ENCODE measurements at places on chromosomes 1 and 21. TPM values are rescaled to one million over a fixed set of nuclear protein-coding genes. Genes with fewer than 3 reads are reported as not detected.

Gene TNNT2
- total RNA-seq = 15.2 TPM

Gene NBPF3
- total RNA-seq = 25.2 TPM

Gene S100A3
- not detected for total RNA-seq

Gene GJA8
- not detected for total RNA-seq

Gene BEST4
- total RNA-seq = not detected

Gene RAB7B
- total RNA-seq = 11.5 TPM

Gene TMIGD3
- total RNA-seq = 0.74 TPM

Gene TFAP2E
- not detected for total RNA-seq

Gene LRRC52
- total RNA-seq = not detected

Gene ARMH1
- 1.4 TPM for total RNA-seq

Gene ADAM30
- total RNA-seq = not detected

GRCh38 chr1:183732236-183732880, 72.6 kb upstream of the RGL1 start:
- no peak for DNase-seq

DNA sequence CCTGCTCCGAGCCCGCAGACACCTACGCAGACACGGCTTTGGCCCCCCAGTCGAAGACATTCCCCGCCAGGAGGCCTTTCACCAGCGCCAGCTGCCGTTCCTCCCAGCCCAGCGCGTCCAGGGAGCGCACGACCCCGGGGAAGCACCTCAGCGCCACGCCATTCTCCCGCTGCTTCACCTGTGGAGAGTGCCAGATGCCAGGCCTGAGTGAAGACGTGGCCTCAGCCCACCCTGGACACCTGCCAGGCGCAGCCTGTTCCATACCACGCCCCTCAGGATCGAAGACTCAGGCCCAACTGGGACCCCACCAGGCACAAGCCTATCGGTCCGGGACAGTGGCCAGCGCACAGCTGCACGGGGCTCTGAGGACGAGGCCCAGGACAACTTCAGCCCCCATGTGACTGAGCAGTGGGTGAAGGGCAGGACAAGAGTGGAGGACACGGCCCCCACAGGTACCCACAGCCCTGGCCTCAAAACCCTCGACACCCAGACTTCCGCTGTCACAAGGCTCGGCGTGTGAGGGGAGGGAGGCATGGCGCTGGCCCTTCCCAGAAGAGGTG, 13.5 kb downstream of the PANK4 start:
- DNase-seq = no peak

DNA sequence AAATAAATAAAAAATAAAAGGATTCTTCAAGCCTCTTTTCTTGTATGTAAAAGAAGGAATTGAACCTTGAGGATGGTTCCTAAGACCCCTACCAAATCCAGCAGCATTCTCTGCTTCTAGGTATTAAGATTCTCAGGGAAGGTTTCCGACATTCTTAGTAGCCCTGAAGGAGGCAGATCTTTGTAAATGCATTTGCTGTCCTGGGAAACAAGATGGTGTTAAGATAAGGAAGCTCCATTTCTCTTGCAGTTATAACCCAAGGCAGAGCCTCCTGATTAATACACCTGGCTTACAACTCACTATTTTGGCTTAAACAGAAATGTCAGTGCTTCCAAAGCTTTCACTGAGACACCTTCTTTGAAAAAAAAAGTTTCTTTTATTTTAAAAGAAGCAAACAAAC, 393.8 kb downstream of the DISC1 start:
- no peak for DNase-seq

DNA sequence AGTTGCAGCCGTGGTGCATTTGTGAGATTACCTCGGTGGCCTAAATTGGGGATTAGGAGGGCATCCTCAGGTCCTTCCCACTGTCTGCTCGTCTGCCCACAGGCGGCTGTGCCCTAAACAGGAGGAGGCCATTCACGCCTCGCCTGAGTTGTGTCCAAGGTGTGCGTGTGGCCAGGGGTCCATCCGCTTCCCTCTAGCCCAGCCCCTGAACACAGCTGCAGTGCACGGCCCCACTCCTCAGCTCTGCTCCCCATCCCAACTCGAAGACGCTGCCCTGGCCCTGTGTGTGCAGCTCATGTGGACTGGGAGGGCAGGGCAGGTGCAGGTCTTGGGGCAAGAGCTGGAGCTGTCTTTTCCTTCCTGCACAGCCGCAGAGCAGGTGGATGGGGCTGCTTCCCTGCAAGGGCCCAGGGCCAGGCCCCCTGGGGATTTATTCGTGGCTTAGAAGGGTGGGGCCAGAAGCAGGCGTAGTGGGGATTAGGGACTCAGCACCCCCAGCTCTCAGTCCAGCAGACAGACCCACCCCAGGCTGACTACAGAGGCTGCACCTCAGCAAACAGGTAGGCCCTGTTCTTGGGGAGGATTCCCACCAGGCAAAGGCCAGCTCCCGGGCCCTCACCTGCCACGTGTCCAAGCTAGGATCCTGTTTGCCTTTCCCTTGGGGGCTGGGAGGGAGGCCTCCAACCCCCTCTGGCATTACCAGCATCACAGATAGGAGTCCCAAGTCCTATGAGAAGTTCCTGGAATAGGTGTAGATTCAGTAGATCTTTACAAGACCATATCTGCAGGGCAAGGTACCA, 4.3 kb downstream of the GUK1 start:
- no peak for DNase-seq

DNA sequence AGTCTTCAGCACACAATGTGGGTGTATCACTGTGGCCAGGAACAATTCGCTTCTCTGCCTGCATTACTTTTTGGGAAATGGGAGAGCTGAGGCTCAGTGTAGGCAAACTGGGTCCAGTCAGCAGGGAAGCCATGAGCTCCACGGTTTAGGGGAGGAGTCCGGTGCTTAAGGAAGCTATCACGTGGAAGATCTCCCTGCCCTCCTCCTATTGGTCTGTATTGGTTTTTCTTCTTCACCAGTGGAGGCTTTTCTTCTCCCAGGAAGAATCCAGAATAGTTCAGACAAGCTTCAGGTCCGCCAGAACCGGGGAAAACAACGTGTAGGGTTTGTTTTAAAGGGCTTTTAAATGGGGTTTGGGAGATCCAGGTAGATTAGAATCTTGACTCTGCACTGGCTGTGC, 156.2 kb upstream of the CAMK1G start:
- DNase-seq = no peak

GRCh38 chr1:35947547-35947946, 16.6 kb downstream of the AGO3 start:
- no peak for DNase-seq

DNA sequence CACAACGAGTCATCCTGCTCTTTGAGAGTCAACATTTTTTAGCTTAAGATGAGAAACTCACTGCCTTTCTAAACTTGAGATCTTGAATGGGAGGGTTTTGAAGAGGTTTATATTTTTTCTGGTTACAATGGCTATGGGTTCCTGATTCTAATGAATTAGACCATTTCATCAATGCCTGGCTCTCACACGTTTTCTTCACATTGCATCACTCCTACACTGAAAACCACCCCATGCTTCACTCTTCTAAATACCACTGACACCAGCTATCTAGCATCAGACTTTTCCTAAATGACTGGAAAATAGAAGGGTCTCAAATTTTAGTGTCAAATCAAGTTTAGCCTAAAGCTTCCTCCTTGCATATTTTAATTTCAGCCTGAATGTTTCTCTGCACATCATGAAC, 606.1 kb upstream of the USP24 start:
- DNase-seq = no peak

DNA sequence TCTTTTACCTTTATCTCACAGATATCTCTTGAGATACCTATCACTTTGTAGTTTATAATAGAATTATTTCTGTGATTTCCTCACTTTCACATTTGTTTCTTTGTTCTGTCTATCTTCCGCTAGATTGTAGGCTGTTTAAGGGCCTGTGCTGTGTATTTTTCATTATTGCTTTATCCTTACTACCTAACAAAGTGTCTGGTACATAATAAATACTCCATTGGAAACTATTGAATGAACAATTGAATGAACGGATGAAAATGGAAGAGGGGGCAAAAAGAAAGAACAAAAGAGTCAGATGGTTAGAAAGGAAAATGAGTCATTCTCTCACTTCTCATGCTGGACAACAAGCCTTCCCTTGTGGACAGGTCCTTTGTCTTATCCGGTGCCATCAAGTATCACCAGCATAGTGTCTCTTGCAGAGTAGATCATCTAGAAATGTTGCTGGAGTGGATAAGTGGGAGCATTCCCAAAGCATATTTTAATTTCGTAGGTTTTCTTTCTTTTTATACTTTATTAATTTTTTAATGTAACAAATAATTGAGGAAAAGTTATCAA, 159.8 kb downstream of the NEK7 start:
- no peak for DNase-seq

- DNase-seq = no peak
These were observed 51.7 kb upstream of the MRPS6 start for GRCh38 chr21:34021726-34022125.

- DNase-seq = no peak
These were observed 1.1 kb downstream of the SERBP1 start for GRCh38 chr1:67429011-67429527.

DNA sequence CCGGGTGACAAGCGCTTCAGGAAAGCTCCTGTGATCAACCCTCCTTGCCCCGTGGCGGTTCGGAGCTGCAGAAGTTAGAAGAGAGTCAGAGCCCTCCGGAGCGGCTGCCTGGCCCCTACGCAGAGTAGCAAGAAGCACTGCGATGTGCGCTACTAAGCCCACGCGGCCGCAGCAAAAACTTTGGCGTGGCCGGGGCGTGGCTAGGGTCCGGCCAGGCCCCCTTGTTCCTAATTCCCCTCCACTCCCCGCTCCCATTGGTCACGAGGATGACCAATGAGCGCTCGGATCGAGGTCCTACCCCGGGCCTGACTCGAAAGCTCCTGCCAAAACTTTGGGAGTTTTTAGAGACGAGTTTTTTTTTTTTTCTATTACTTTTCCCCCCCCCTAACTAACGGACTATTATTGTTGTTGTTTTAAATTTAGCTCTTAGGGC, at the start of gene HLX:
Gene HLX (plus strand): TSS at position 368 of the 433 bp plus-strand sequence. CDS start 415 bp downstream, outside the sequence.
- DNase-seq = no peak

DNA sequence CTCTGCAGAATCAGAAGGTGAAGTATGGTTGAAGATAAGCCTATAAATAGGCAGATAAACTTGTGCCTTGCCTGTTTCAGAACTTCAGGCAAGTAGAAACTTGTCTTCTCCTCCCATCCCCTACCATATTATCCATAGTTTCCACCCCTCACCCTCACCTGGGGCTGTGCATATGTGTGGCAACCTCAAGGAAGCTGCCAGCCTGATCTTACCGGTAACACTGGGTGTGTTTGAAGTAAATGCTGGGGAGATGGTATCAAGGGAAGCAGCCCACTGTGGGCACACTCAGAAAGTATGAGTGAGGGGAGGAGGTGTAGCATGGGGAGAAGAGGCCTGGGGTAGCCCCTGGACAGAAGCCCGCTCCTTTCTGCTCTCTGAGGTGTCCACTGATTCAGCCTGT, 14.5 kb downstream of the VANGL2 start:
- DNase-seq = no peak

GRCh38 chr1:163922743-163923201, 601.0 kb downstream of the NUF2 start:
- no peak for DNase-seq

DNA sequence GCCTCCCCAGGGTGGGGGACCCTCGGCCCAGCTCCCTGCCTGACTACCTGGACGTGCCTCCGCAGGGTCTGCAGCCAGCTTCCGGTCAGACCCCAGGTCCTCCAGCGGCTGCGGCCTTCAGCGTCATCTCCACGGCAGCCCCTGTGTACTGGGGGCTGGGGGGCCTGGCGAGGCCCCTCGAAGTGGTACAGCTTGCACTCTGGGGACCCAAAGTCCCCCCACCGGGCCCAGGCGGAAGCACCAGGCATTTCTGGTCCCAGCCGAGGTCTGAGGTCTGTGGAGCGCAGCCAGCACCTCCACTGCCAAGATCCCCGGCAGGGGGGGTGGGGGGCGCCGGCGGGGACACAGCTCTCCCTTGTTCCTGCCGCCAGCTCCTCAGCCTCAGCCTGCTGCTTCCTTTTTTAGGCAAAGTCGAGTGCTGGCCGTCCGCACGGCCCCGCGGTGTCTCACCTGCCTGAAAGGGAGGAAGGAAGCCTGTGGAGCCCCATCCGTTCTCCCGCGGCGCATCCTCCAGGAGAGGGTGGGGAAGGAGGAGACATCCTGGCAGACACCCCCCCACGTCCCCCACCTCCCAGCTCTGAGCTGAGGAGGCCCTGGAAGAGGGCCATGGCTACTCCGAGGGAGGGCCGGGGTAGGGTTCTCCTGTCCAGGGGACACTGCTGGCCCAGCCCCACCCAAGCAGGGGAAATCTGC, 1.2 kb upstream of the VWA1 start:
- no peak for DNase-seq

GRCh38 chr1:87572891-87573290, 244.2 kb downstream of the LMO4 start:
- DNase-seq = no peak

GRCh38 chr1:46747683-46748288, 28.9 kb upstream of the EFCAB14 start:
- DNase-seq = no peak

DNA sequence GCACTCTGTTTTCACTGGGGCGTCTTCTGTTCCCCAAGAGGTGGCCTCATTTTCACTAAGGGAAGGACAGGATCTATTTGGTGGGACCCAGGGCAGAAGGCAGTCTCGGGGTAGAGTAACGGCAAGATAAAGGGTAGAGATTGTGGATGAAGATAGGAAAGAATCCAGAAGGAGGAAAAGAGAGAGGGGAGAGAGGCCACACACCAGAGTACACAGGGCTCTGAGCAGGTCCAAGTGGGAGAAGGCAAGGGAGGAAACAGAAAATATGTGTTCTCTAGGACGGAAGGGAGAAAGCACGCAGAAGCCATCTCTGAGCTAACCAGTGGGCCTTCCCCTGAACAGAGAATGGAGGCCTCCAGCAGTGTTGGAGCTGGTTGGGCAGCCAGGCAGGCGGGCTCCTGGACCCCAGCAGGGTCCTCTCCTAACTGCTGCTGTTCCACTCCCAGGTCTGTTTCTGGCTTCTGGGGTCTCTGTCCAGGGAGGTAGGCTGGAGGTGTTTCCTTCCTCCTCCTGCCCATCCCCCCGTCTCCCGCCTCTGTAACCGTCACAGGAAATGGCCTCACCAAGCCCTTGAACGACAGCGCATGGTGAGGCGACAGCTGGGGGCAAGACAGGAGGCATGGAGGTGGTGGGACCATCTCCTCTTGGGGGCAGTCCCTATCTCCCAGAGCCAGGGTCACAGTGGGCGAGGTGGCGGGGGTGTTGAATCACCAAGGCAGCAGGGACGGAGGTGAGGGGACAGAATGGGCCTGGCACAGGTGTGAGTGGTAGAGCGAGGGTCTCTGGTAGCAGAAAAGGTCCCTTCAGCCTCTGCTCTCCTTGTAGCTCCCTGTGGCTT, 649 bp downstream of the PTPN7 start:
- DNase-seq = no peak

GRCh38 chr1:173249349-173249748, 42.2 kb upstream of the TNFSF4 start:
- DNase-seq = no peak

GRCh38 chr1:203726417-203726867, 38.5 kb upstream of the LAX1 start:
- no peak for DNase-seq

DNA sequence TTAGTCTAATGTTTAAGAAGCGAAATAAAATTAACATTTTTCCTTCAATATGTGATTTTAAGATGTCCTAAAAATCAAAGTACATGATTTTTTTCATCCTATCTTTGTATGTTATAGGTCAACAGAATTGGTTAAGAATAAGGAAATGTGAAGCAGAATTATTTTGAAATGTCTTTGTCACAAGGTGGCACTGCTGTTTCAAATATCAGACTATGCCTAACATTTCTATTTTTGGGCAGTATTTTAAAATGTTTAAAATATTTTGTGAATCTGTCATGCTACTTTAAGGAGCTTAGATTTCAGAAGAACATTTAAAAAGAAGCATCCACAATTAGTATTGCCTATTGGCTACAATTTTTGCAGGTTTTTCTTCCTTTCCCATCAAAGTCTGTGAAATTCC, 38.7 kb downstream of the AMY1C start:
- DNase-seq = no peak

GRCh38 chr1:50332941-50333594, 90.2 kb downstream of the DMRTA2 start:
- no peak for DNase-seq
